Activated T-cell treated with anti-CD3 and anti-CD28 coated beads for 24 hours (primary cell): ENCODE measurements at places on chromosomes 3 and 15.
A peak's percentile ranks its signal among the peaks of the same experiment; 100 is the strongest.

DNA sequence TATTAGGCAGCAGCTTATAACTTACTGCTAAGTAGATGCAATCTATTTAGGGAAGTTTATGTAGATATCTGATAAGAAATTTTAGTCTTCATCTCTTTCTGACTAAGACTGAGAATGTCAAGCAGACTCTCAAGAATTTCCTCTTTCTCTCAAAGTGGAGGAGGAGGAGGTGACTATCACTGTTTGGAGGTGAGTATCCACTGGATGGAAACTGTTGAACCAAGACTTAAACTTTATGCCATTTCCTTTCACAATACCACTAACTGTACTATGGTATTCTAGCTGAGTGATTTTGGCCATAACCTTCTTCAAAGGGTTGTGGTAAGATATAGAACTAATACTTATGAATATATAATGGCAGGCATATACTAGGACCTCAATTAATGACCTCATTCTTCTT is 64.6 kb downstream of the TPRG1 start:
- no peak for DNase-seq

DNA sequence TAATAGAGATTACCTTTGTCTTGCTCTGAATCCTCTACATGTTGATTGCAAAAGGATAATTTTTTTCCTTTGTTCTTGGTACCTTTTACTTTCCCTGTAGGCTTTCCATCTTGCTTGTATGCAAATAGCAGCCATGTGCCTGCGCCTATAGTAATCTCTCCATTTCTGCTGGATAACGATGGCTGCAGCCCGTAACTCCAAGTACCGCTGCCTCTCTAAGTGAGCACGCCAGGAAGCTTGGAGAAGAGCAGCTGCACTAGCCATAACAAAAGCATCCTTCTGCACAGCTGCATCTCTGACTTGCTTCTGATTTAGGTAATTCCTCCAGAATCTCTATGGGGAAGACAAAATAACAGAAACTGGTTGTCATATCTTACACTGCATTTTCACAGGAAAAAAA is 89.3 kb downstream of the NR2E3 start:
- DNase-seq: no peak

DNA sequence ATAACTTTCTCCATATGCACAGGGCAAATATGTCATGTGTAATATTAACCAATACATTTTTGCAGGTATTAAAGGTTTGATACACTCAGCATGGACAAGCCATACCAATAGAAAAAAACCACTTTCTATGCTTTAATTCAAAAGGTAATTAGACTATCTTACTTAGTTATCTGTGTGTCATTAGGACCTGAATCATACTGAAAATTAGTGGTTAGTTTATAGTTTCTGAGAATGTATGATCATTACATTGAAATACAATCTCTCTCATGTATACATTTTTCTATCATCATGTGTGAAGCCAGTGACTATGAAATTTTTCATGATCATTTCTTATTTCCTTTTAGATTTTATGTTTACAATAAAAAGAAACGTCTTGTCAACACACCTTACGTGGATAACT is 16.3 kb downstream of the RPS27L start:
- DNase-seq: no peak

DNA sequence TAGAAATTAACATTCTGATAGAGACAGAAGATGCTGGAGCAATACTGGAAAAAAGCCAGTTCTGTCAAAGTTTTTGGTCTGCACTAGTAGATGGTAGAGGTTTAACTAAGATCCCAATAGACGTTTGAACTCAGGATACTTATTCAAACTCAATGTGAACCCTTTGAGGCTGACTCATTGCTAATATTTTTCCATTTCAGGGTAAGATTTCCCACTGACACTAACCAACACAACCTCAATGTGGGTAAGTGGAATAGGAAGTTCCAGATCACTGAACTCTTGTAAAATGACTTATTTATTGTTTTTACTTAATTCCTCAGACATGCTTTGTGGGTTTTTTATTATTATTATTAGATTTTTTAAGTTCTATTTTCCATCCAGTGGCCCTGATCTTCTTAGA is 1024.8 kb downstream of the EPHA3 start:
- no peak for DNase-seq

GRCh38 chr15:33934921-33935320 is 33.4 kb upstream of the CHRM5 start:
- no peak for DNase-seq

GRCh38 chr3:127034195-127034989 is 51.5 kb downstream of the PLXNA1 start:
- DNase-seq: no peak

DNA sequence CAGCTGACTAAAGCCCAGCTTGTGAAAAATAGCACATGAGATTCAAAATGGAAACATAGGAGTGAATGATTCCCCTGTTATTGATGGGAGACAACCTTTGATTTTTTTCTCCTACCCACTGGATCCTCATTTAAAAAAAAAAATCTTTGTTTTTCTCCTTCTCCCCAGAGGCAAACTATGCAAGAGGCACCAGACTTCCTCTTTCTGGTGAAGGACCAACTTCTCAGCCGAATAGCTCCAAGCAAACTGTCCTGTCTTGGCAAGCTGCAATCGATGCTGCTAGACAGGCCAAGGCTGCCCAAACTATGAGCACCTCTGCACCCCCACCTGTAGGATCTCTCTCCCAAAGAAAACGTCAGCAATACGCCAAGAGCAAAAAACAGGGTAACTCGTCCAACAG is 2.6 kb downstream of the CACNA1D start:
- DNase-seq: no peak

- peak; percentile 41 for DNase-seq
Measured at GRCh38 chr15:85168642-85169173, 187.1 kb downstream of the PDE8A start.

DNA sequence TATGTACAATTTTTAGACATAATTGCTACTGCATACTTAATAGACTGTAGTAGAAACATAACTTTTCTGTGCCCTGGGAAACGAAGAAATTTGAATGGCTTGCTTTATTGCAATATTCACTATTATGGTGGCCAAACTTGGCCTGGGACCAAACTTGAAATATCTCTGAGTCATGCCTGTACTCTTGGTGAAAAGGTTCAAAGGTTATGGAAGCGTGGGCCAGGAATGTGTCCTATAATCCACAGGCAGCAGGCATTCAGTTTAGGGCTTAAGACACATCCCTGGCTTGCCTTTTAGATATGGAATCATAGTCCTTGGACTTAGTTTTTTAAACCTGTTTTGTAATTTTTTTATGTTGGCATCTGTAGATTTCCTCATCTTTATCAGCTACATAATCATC is 124.3 kb downstream of the LRIG1 start:
- no peak for DNase-seq

GRCh38 chr15:58369261-58369701 is 62.5 kb upstream of the LIPC start:
- DNase-seq: no peak

GRCh38 chr15:95940431-95940985 is 390.0 kb upstream of the NR2F2 start:
- DNase-seq: no peak

DNA sequence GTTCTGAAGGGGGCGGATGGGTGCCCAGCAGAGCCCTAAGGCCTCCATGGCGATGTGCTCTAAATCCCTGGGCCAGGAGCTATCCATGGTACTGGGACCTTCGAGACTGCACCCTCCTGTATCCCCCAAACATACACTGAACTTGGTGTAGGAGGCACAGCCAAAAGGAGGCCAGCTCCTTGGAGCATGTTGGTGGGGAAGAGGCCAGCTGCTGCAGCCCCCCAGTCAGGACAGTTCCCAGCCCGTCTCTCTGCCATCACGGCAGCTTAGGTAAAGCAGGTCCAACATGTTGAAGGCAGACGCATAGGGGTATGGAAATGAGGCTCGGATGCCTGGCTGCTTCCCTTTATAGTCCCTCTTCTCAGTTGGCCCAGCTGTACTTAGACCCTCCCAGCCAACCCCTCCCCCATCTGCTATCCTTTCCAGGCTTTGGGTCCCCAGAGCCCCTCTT is 1.8 kb downstream of the CAMKV start:
- DNase-seq: no peak

DNA sequence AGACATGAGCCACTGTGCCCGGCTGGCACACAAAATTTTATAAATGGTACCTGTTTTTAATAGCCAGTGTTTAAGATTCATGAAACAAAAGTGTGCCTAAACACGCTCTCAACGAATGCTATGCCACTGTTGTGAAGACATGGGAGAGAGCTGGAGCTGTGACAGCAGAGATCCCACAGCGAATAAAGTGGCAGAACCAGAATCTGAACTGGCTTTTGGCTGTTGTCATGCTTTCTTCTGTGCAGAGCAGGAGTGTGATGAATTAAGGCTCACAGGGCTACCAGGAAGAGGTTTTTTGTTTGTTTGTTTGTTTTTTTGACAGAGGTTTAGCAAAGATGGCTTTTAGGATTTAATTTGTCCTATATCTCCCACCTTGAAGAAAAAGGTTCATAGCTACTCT is 14.5 kb downstream of the PTPRG start:
- no peak for DNase-seq

GRCh38 chr15:77657634-77658238 is 25.0 kb upstream of the LINGO1 start:
- no peak for DNase-seq

GRCh38 chr15:100096700-100097099 is 245.1 kb downstream of the ADAMTS17 start:
- DNase-seq: no peak

GRCh38 chr3:17972476-17972875 is 230.0 kb upstream of the TBC1D5 start:
- DNase-seq: no peak

GRCh38 chr3:56131974-56132590 is 336.2 kb downstream of the ERC2 start:
- DNase-seq: no peak

GRCh38 chr15:29430831-29431230 is 161.2 kb upstream of the NSMCE3 start:
- DNase-seq: no peak

- no peak for DNase-seq
Measured at GRCh38 chr3:77040926-77041722, 1.2 kb downstream of the ROBO2 start.

GRCh38 chr3:42680271-42680670 is 5.1 kb upstream of the KLHL40 start:
- DNase-seq: no peak

- DNase-seq: no peak
Measured at GRCh38 chr3:180185650-180186049, 148.9 kb upstream of the PEX5L start.

- no peak for DNase-seq
Measured at GRCh38 chr3:100968932-100969906, 24.0 kb downstream of the ABI3BP start.
